NCI-H187 (cell line): ENCODE measurements at places on chromosomes 13 and 19.
A peak's percentile ranks its signal among the peaks of the same experiment; 100 is the strongest.

DNA sequence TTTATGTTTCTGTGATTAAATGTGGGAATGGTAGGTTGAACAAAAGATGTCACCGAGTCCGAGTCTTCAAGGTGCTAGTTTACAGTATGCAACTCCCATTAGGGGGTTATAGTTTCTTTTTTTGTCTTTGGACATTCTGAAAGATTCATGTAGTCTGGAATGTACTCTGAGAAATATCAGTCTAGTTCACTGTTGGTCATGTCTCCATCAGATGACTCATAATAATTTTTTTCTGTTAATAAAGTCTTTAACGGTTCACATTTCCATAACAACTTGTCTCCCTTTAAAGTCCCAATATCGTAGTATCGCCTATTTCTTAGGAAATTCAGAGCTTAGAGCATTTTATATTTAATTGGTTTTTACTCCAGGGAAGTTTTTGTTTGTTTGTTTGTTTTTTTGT, 13.5 kb upstream of the ESD start:
- DNase-seq, result no peak

- no peak for DNase-seq
These were observed 10.4 kb downstream of the CPT1C start for GRCh38 chr19:49701271-49701786.

DNA sequence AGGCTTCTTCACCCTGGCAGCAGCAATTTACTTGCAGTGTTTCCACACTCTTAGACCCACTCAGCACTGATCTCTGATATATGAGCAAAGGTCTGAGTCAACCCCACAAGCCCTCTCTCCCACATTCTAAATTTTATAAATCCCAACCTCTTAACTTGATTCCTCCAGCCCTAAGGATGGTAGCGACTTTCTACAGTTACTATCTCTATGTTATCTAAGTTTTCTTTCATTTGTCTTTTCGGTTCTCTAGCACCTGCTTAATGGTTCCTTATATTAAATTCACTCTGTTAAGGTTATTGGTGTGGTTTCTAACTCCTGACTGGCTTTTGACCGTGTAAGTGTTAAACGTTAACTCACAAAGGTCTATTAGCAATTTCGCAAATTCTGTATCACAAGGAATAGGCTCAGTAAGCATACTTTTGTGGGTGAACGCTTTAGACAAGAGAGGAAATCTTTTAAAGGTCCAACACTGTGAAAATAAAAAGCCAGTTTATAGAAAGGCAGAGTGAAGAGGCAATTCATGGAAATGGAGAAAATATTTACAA, 99.3 kb downstream of the DLEU7 start:
- DNase-seq, result no peak

DNA sequence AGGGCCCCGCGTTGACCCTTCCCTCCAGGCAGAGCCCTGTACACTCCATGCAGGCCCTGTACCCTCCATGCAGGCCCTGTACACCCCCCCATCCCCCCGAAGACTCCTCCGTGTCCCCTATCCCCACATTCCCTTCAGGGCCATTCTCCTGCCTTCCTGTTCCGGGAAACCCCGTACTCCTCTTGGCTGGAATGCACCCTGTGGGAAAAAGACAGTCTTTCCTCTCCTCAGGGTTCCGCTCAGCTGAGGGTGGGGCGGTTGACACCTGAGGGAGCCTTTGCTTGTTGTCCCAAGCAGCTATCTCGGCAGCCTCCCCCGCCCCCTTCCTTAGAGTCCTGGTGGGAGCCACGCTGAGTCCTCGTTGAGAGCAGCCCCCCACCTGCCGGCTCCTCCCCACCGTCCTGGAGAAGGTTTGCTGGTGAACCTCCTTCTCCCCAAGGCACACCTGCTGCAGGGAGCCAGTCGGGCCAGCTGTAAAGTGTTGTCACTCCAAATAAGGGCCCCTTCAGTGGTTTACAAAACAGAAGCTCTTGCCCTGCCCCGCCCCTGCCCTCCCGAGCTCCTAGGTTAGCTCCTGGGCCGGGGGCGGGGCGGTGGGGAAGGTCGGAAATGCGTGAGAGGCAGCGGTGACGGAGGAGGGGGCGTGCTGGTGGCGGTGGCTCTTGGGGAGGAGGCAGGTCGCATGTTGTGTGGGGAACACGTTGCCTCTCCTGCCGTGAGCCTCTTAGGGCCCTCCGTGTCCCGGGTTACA, 1.5 kb downstream of the GNA11 start:
- no peak for DNase-seq

GRCh38 chr19:2858864-2859263, 8.3 kb upstream of the ZNF556 start:
- no peak for DNase-seq

DNA sequence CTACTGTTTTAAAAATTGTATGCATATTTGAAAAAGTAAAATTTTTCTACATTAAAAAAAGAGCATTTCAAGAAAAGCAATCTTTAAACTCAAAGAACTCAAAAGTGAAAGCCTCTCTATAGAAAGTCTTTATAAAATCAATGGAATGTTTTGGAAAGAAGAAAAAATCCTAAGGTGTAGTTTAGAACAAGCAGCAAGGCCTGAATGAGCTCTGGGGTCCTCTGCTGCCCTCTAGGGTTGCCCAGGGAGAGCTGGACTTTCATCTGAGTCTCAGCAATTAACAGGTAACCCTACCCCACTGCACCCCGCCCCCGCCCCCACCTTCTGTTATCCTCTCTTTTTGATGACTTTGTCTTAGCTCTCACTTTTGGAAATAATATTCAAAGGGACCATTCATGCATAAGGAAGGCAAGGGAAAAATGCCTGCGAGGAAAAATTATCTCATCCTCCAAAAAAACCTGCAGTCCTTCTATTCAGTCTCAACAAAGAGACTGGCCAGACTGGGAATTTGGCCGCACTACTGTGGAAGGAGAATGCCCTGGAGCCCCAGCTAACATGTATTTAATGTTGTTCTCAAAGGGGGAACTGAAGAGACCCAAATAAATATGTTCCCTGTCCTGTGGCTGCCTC, 24.1 kb downstream of the SLC25A30 start:
- DNase-seq, result no peak

GRCh38 chr13:33490461-33491327, 205.1 kb upstream of the STARD13 start:
- no peak for DNase-seq

DNA sequence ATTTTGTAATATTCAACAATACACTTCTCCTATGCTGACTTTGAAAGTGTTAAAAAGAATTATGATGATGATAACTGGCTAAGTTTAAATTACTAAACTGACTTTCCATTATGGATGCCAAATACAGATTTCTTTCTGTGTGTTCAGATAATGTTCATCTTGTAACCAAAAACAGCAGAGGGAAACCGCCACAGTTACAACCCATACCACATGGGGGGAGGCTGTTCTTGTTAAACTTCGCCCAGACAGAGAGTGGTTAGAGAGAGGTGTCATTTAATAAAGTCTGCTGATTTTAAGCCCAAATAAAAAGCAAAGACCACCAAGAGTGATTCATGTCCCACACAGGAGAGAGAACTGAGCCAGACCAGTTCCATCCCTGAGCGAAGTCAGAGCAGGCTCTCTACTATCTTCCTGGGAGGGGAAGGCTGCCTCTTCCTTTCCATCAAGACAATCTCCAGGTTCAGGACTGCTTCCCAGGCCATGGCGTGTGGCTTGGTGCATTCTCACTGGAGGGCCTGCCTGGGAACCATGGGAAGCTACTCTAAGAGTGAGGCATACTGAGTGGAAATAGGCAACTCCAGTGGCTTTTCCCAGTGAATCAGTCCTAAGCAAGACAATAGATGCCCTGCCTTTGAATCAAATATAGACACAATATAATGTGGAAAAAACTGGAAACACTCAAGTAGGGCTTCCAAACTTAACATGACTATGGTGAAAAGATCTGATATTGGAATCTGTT, 18.2 kb downstream of the EFNB2 start:
- no peak for DNase-seq

- DNase-seq, result no peak
These were observed 37.2 kb upstream of the RGCC start for GRCh38 chr13:41420146-41420545.

DNA sequence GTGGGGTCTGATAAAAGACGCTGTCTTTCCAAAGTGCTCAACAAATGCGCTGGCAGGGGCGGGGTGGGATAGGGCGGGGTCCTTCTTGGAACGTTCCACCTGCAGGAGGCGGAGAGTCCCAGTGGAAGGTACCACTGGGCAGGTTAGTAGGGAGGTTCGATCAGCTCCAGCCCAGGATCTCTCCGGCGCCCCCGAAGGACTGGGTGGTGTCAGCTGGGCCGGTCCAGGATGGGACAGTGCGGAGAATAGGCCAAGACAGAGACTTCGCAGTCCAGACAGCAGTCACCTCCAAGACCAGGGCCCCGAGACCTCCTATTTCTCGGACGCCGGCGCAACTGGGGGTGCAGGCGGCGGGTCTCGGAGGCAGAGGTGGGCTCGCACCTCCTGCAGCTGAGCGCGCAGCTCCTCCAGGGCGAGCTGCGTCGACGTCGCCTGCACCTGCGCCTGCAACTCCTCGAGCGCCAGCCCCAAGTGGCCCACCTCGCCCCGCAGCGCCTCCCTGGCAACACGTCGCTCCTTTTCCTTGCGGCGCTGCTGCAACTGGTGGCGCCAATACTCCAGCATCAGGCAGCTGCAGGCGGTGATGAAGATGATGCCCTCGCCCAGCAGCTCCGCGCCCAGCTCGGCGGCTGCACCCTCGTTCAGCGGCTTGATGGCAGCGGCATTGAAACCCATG, 21.6 kb downstream of the VASP start:
- DNase-seq, result peak; percentile 60

GRCh38 chr19:35458731-35459391, 10.8 kb downstream of the FFAR2 start:
- DNase-seq, result no peak

DNA sequence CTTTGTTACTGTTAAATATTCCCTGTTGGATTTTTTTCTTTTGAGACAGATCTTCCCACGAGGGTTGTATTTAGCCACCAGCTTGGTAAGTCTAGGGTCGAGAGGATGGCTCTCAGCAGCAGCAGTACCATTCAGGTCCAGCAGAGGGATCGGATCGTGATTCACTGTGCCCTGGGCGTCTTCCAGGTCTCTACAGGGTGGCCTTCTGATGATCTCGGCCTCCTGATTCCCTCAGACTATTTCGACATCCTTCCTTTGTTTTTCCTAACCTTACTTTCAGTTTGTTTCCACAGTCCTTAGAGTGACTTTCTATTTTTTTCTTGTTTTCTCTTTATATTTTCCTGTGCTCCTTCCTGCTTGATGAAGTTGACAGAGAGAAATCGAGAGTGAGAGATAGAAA, 1436.9 kb downstream of the UQCRFS1 start:
- DNase-seq, result no peak

DNA sequence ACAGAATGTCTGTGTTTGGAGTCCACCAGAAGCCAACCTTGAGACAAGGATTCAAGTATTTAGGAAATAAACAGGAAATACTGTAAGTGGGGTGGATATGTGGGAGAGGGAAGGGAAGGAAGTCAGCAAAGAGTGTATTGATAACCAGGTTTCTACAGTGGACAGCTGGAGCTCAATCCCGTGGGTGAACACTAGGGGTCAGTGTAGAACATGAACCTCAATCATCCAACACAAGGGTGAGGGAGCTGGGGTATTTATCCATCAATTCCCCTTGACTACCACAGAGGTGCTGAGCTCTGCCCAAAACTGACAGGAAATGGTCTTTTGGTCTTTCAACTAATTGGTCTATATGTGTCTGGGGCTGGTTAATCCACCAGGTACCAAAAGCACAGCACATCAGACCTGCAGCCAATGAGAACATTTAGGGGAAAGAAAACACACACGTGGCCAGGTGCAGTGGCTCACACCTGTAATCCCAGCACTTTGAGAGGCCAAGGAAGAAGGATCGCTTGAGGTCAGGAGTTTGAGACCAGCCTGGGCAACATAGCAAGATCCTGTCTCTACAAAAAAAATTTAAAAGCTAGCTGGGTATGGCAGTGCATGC, 5.6 kb upstream of the SYDE1 start:
- DNase-seq, result no peak

- DNase-seq, result no peak
These were observed 9.5 kb downstream of the NR2F6 start for GRCh38 chr19:17235971-17236777.

- peak; percentile 7 for DNase-seq
These were observed 31.4 kb upstream of the MTIF3 start for GRCh38 chr13:27481766-27482165.

GRCh38 chr13:114124921-114125320, 7.5 kb downstream of the RASA3 start:
- no peak for DNase-seq

DNA sequence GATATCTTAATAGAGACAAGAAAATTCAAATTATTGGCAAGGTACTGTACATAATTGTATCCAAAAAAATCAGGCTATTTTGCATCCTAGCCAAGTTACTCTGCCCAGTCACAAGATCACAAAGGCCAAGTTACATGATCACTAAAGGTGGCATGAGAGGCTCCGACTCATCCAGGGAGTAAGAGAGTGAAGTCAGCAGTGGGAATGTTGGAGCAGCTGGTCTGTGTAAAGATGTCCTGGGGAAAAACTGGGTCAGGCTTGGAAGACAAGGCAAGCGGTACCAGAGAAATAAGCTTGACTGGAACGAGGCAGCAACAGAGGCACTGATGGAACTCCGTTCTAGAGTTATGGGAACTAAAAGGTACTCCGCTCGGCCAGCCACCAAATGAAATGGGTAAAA, 50.2 kb upstream of the PSG2 start:
- DNase-seq, result no peak

- no peak for DNase-seq
These were observed at the start of gene BEST2 for GRCh38 chr19:12751635-12752034. TSS of gene BEST2 (plus strand) at chr19:12751791. CDS start at chr19:12752593, 802 bp downstream.

- no peak for DNase-seq
These were observed 60.1 kb downstream of the KL start for GRCh38 chr13:33076001-33076992.

- no peak for DNase-seq
These were observed 706.5 kb upstream of the MIR17HG start for GRCh38 chr13:90640976-90641375.

DNA sequence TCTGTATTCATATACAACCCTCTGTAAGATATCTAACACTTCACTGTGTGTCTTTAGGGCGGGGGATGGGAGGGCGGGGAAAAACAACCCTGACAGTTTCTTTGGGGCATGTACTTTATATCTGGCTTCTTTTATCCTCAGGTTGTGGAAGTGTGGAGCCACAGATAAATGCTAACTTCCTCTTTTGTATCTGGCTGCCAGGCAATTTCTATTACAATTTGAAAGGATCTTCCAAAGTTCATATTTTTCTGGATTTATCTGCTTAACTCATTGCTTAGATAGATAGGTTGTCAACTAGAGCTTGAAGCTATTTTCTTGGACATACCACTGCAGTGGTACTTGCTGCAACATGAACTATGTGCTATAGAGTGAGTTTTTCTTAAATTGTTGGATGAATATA, 393.0 kb downstream of the LMO7 start:
- DNase-seq, result no peak
